ENCODE measurements at places on chromosomes 1 and 21.

GRCh38 chr1:48887796-48888195 is 111.1 kb upstream of the BEND5 start:
- no peak for DNase-seq

DNA sequence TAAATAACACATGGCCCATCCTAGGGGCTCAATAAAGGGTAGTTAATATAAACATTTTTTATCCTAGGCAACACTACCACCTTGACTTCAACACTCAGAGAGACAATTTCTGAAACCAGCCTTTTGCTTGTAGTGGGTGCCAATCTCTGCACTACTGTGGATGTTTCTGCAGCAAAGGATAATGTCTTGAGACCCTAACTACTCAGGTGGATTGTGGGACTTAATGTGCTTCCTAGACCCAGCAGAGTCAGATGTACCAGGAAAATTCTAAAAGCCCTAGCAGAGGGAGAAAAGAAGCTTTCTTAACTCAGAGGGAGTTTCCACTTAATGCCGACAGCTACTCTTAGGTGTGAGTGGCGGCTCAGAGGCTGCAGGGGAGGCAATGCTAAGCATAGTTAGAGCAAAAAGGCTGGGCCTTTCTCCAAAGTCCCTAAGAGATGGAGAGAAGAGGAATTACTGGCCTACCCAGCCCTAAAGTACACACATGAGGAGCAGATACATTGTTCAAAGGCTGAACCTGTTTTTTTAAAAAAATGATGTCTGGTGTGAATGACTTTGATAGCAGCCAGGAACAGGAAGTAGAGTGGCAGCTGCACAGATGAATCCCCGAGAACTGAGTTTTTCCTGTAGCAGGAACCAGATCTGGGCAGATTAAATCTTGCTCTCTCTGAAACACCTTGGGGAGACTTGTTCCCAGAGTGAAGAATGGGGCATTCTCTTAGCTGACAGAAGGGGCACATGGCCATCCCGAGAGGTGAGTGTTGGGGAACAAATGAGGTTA is 33.5 kb upstream of the ABCD3 start:
- no peak for DNase-seq

- no peak for DNase-seq
These were observed 43.6 kb downstream of the ALG6 start for GRCh38 chr1:63411066-63411465.

- no peak for DNase-seq
These were observed 17.9 kb downstream of the EPRS1 start for GRCh38 chr1:220028346-220028895.

DNA sequence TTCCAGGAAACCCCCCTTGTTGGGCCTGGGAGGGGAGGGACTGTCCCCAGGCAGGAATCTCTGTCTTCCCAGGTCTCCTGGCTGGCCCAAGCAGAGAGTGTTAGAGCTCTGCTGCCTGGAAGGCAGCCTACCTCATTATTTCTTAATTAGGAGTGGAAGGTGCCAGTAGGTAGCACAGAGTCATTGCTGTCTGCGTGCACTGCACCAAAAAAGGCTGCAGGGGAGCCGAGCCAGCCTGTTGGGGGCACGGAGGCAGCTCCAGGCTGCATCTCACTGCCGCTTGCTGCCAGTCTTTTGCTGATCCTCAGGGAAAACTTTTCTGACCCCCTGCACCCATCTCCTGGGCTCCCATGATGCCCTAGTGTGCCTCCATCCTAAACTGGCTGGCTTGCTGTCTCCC is 58.1 kb downstream of the LRRN2 start:
- no peak for DNase-seq

GRCh38 chr1:233031521-233031920 is 81.1 kb downstream of the NTPCR start:
- DNase-seq, result no peak
